ENCODE measurements at places on chromosomes 2 and 18.

DNA sequence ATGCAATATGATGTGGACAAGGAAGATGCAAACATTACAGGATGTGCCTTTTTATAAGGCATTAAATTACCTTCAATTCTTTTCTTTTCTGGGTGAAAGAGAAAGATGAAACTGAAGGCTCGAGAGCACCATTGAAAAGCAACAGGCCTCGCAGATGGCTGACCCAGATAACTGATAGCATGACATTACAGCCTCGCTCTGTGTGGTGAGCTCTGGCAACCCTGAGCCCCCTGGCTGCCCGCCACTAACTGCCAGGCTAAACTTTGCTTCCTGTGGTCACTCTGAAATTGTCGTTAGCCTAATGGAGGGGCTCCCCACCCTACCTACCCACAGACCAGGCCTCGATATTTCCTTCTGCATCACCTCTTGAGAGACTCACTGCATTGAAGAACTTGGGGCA, 516.8 kb upstream of the FANCL start:
- no peak for DNase-seq

- no peak for DNase-seq
Observed at GRCh38 chr2:140011287-140011686, 1231.1 kb upstream of the NXPH2 start.

GRCh38 chr2:233535271-233535670, 31.3 kb downstream of the USP40 start:
- DNase-seq: no peak

- no peak for DNase-seq
Observed at GRCh38 chr2:12341920-12342319, 374.8 kb upstream of the TRIB2 start.

GRCh38 chr2:240450532-240451107, 15.2 kb downstream of the GPC1 start:
- no peak for DNase-seq

- DNase-seq: no peak
Observed at GRCh38 chr18:24094561-24094960, 44.3 kb upstream of the CABYR start.

- no peak for DNase-seq
Observed at GRCh38 chr2:237020090-237020489, 65.6 kb upstream of the COPS8 start.

- no peak for DNase-seq
Observed at GRCh38 chr2:3200420-3200939, 177.1 kb downstream of the EIPR1 start.

GRCh38 chr2:10932345-10933151, 20.8 kb downstream of the KCNF1 start:
- no peak for DNase-seq

DNA sequence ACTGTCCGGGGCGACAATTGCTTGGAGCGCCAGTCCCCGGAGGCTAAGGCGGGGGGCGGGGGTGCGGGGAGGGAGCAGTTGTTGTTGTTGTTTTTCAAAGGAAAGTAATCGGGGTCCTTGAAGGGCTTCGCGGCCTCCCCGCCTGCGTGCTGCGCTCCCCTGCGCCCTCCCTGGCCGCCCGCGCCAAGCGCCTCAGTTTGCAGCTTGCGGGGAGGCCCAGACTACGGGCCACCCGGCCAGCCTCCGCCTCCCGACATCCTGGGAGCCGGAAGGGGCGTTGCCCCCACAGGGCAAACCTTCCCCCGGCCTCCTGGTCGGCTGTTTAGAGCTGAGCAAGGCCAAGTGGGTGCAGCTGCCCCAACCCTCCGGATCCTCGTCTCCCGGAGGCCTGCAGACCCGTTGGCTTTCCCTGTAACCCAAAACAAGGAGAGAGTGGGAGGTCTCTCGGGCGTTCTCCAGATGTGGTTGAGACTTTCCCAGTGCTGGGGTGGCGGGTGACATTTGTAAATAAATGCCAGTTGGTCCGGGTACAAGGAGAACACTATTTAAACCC, 3.7 kb upstream of the SIX3 start:
- DNase-seq: no peak

GRCh38 chr2:104023765-104024164, 830.1 kb upstream of the POU3F3 start:
- DNase-seq: no peak

DNA sequence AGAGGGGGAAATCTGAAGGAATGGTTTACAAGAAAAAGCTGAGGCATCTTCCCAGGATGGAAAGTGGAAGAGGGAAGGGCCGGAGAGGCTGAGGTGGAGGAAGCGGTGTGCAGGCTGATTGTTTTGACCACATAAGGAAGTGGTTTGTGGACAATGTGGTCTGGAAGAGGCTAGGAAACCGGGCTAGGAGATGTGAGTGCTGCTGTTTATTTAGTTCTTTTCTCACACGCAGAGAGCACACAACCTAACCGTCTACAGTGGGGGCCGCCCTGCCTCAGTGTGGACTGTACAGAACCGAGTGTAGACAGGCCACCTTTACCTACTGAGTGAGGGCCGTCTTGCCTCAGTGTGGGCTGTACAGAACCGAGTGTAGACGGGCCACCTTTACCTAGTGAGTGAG, 251.7 kb upstream of the PXDN start:
- peak; percentile 2 for DNase-seq

- DNase-seq: no peak
Observed at GRCh38 chr2:101781791-101782426, 84.4 kb downstream of the MAP4K4 start.

DNA sequence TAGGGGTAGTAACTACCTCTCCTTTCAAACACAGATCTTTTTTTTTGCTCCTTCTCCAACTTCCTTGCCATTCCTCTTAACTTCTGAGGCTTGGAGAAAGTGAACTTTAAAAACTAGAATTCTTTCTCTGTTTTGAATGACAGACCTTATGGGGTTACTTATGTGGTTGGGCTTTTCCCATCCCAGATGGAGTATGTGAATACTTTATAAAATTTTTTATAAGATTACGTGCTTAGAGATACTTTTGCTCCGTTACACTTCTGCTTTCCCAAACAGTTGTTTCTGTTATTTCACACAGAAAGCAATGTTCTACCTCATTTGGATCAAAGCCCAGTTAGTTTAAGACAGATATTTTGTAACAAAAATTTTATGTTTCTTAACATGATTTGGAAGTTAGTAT, 20.2 kb downstream of the GREB1L start:
- no peak for DNase-seq

GRCh38 chr18:58180738-58181353, 136.8 kb downstream of the NEDD4L start:
- peak; percentile 61 for DNase-seq

DNA sequence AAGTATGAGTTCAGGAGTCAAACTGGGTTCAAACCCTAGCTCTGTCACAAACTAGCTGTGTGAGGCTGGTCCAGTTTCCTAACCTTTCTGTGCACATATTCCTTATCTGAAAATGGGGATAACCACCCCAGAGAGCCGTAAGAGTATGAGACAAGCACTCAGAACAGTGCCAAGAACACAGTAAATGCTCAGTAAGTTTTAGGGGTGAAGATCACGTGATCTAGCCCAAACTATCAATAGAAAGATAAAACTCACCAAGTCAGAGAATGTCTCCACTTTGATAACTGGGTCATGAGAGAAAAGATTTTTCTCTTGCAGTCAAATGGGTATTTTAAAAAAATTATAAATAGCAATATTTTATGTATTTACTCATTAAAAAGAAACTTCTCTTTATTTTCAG, 219.4 kb upstream of the REV1 start:
- DNase-seq: no peak

- no peak for DNase-seq
Observed at GRCh38 chr2:170218456-170218855, 40.5 kb downstream of the MYO3B start.

GRCh38 chr2:101895819-101896322, 95.9 kb upstream of the IL1R2 start:
- no peak for DNase-seq

- DNase-seq: no peak
Observed at GRCh38 chr18:74288041-74288440, 3.7 kb downstream of the CYB5A start.

- no peak for DNase-seq
Observed at GRCh38 chr18:25244170-25244569, 107.8 kb downstream of the ZNF521 start.

GRCh38 chr2:203578759-203579643, 43.9 kb upstream of the RAPH1 start:
- DNase-seq: no peak

- no peak for DNase-seq
Observed at GRCh38 chr2:150859162-150859561, 371.7 kb upstream of the RND3 start.

- DNase-seq: no peak
Observed at GRCh38 chr2:235084424-235084823, 132.6 kb downstream of the SH3BP4 start.

DNA sequence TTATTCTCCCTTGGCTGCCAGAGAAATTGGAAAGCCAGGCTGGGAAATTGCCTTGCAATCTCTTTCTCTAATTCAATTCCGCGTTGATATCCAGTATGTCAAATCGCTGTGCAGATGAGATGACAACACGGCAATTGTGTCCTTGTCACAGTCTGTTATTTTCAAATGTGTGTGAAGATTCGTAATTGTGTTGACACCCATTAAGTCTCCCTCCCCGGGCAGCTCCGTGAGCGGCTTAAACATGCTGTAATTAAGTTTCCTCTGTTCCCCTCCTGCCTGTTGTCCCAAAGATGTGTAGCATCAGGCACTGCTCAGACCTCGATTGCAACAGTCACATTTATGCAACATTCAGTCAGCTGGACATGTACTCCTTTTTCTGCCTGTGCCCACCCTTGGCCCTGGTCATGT, 209.5 kb downstream of the LPIN1 start:
- no peak for DNase-seq

GRCh38 chr2:38167968-38168350, 92.0 kb upstream of the CYP1B1 start:
- no peak for DNase-seq

- no peak for DNase-seq
Observed at GRCh38 chr18:42509750-42510415, 554.8 kb downstream of the PIK3C3 start.
